ENCODE measurements at places on chromosomes 2 and 18. TPM values are rescaled to one million over a fixed set of nuclear protein-coding genes. Genes with fewer than 3 reads are reported as not detected.

Gene SP5
- 0.28 TPM for polyA plus RNA-seq

Gene ZNF396
- polyA plus RNA-seq: 6.1 TPM

Gene SLC20A1
- polyA plus RNA-seq: 36.1 TPM

Gene RAB31
- 34.0 TPM for polyA plus RNA-seq

Gene MOB4
- 57.9 TPM for polyA plus RNA-seq

Gene KCNE4
- 16.5 TPM for polyA plus RNA-seq

Gene SERPINB4
- not detected for polyA plus RNA-seq

Gene EHD3
- polyA plus RNA-seq: 38.6 TPM

Gene IL1A
- polyA plus RNA-seq: 0.06 TPM

DNA sequence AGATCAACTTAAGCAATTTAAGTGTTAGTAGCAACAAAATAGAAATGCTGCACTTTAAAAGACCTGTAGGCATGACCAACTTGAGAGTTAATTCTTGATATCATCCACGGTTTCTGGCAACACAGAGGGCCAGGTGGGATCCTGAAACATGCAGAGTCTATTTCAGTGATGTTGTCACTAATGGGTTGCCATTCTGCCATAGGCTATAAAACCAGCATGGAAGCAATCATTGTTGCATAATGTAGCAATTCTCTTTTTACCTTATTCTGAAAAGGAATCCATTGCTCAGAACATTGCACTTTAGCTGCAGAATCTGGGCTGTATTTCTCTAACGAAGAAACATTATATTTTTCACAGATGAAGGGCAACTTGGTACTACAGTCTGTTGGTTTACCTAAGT lies 53.9 kb upstream of the CD302 start:
- no peak for DNase-seq

DNA sequence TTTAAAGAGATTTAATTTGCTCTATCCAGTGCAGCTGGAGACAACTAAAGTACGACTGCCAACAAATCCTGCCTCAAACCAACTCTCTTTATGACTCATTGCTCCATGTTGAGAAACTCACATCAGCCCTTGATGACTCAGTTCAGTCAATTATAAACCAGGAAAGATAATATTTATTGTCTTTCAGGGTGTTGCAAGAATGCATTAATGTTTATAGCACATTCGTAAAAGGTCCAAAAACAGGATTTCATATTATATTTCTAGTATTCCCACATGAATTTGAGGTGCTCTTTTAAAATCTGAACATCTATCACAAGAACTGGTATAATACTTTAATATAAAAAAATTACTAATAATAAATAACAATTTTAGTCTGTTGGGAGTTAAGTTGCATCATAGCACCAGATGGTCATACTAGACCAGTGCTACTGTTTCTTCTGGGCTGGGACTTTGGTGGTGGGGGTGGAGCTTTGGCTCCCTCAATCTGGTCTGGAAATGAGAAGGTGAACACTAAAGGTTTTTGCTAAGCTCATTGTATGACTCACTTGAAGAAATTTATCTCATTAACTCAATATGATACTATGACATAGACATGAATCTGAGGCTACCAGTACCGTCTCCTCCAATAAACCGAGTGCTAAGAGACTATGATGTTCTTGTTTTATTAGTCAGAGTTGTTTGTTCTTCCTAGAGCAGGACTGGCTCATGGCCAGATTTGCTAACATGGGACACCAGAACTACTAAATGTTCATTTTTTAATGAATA lies 26.6 kb upstream of the MAP3K20 start:
- DNase-seq: no peak

GRCh38 chr2:189024901-189025618 lies 50.9 kb downstream of the COL3A1 start:
- no peak for DNase-seq

DNA sequence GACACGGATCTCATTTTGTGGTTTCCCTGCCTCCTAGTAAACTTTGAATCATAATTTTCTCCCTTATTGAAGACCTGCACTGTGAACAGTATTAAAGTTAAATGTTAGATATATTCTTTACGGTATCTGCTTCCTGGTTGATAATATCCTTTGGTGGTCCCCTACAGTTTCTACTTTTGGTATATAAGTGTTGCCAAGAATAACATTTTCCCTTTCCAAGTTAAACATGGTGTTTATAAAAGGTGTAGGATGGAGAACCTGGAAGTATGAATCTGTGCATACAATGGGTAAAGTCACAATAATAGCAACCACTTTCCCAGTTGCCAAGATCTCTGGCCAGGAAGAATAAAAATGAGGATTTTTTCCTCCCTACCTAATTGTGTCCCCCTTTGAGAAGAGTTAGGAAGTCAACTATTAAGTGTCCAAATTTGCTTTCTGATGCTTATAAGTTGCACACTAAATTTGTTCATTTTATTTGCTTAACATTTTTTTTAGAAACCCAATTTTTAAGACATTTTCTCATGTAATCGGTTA lies 201.0 kb upstream of the STK17B start:
- DNase-seq: no peak

DNA sequence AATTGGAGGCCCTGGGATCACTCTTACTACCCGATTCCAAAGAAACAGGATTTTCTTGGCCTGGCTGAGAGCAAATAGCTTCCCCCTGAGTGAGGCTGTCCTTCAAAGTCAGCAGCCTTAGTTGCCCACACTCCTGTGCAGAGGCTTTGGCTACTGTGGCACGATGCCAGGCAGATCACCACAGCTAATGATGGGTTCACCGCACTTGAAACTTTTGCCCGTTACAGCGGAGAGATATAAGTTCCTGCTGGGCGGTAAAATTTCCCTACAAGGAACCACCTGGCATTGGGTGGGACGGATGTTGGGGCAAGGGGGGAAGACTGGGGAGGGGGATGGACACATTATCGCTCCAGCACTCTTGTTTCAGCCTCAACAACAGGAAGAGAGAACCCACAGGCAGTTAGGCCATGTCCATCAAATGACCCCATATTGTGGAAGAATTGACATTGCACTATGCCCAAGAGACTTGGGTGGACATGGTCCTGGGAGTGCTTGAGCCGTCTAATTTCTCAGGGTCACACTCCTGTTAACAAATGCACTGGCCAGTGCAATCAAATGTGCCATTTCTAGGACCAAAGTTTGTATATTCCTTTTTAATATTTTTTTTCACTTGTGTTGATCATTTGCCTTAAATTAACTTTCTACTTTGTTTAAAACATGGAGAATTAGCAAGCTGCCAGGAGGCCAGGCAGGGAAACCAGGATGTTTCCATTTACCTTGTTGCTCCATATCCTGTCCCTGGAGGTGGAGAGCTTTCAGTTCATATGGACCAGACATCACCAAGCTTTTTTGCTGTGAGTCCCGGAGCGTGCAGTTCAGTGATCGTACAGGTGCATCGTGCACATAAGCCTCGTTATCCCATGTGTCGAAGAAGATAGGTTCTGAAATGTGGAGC lies 4.4 kb downstream of the IL1B start:
- DNase-seq: no peak

GRCh38 chr2:28552045-28552823 lies 56.4 kb downstream of the PLB1 start:
- DNase-seq: no peak

DNA sequence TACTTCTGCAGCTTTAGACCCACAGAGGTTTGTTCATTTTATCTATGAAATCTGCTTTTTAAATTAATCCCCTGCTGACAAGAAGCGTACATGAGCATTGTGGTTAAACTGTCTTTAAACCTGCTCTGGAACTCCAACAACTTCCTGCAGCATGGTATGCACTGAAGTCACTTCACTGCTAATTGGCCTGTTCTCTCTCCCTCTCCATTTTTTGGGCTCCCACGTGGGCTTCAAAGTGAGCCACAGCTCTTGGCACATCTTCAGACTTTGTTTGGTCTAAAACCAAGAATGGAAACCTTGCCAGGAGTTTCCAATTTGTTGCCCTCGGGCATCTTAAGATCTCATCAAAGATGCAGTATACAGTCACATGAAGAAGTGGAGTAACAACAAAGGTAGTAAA lies 311.4 kb downstream of the LRRTM1 start:
- no peak for DNase-seq

GRCh38 chr2:153715218-153715850 lies 156.4 kb upstream of the GALNT13 start:
- DNase-seq: no peak

DNA sequence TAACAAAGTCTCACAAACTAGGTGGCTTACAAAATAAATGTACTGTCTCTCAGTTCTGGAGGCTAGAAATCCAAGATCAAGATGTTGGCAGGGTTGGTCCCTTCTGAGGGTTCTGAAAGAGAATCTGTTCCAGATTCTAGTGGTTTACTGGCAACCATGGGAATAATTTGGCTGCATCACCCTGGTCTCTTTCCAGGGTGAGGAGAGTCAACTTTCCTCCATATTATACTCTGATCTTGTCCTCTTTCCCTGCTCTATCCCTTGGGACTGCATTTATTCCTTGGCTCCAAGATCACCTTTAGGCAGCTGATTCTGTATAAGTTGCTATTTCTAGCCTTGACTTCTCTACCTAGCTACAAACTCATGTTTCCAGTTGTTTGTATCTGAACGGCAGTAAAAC lies 35.2 kb downstream of the SLC40A1 start:
- DNase-seq: no peak

GRCh38 chr2:219877728-219878127 lies 250.3 kb downstream of the SLC4A3 start:
- no peak for DNase-seq

DNA sequence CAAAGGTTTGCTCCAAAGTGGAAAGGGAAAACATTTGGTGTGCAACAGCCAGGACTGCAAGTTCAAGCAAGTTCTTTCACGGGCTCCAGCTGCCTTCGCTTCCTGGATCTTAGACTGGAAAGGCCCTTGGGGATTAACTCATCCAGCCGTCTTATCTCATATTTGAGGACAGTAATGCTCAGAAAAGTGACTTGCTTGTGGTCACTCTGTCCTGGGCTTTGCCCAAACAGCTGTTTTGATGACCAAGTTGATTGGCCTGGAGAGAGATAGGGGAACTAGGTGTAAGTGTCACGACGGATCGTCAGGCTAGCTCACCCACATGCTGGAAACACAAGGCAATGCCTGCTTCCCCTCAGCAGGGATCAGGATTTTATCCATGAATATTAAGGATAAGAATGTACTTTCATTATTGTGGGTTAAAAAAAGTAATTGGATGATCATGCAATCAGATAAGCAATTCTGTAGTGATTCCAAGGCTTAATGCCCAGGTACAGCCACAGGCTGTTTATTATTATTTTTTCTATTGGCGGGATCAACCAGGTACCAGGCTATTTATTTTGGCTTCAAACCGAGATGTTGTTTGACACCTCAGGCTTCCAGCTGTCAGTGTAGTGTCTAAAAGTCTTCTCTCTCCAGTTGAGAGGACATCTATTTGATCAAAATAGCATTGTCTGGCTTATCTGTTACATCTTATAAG lies 162.5 kb upstream of the EPAS1 start:
- peak; percentile 31 for DNase-seq

DNA sequence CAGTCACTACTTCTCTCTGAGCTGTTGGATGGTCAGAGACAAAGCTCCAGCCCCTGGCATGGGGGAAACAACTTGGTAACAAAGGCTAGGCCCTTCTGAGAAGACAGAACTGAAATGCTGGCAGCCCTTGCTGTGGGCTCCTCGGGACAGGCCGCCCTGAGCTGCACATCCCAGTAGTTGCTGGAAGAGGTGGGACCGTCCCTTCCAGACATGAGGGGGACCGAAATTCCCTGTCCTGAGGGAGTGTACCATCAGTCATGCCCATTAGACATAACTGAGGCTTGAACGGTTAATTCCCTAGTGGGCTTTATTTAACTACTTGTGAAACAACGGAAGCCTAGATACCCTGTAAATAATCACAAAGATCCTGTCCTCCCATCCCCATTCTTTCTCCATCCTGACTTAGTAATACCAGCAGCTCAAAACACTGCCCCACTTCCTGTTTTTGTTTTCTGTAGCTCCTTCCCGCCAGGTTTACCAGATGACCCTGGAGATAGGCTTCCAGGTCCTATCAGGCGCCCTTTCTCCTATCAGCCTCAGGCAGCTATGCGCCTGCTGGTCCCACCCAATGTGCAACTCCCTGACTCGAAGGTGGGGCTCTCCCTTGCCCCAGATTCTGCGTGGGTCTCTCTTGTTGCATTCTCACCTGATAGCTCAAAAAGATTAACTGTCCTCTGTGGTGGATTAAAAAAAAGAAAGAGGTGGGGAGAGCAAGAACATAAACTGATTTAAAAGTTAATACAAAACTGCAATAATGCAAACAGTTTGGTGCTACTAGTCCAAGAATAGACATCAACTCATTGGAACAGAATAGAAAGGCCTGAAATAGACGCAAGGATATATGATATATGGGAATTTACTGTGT lies 37.0 kb upstream of the NT5DC4 start:
- no peak for DNase-seq

GRCh38 chr2:227566012-227566411 lies 32.7 kb upstream of the SCYGR2 start:
- no peak for DNase-seq

GRCh38 chr2:88680266-88680902 lies 11.1 kb upstream of the RPIA start:
- no peak for DNase-seq

DNA sequence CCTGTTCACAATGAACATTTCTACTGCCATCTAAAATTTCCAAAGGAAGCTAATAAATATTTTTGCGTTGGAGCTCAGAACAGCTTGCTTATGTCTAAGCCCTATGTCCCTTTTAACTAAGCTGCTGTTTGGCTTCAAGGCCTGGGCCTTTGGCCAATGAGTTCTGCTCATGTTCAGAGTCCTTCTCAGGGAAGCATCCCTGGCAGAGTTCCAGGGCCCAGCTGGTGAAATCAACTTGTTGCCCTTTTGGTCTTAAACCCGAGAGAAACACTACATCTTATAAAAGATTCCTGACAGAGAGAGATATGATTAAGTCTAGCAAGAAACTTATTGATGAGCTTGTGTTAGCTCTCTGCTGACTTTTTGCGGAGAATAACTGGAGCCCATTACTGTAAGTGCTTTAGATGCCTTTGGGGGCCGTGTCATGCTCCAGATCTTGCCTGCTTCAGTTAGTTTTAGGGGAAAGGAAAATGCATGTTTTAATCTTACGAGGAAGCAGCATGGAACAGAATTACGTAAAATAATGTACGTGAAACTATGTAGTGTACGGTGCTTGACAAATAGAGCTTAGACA lies 102.5 kb upstream of the NOSTRIN start:
- DNase-seq: peak; percentile 76

- no peak for DNase-seq
These were observed 9.6 kb upstream of the ALS2 start for GRCh38 chr2:201790291-201790690.

DNA sequence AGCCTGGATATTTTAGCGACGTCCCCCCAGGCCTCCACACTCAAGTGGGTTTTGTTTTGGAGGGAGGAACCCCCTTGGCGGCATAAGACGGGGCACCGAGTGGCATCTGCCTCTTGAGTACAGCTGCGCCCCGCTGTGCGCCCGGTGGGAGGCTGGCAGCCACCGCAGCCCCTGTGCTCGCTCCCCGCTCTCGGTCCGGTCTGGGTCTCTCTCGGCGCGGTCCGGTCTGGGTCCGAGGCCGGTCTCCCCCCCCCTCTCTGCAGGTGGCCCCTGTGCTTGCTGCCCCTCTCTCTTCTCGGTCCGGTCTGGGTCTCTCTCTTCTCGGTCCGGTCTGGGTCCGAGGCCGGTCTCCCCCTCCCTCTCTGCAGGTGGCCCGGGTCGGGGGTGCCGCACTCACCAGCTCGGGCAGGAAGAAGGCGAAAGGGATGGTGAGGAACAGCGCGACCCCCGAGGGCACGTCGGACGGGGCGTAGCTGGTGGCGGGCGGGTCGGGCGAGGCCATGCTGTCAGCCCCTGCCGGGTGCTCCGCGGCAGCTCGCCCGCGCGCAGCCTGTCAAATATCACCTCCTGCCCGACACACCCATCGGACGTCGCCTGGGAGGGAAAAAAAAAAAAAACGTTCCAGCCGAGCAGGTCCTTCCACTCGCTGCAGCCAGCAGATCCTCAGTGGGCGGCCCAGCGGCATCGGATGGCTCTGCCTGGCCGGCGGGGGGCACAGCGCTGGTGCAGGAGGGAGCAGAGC lies at the start of gene MALL:
Gene MALL, minus strand, starts transcription at position 532 of the 742 bp plus-strand sequence. Its CDS starts 30 bp downstream, at position 502.
- DNase-seq: no peak

All from right renal cortex interstitium (tissue), 3 donors.